ENCODE measurements at places on chromosomes 5 and 9.

DNA sequence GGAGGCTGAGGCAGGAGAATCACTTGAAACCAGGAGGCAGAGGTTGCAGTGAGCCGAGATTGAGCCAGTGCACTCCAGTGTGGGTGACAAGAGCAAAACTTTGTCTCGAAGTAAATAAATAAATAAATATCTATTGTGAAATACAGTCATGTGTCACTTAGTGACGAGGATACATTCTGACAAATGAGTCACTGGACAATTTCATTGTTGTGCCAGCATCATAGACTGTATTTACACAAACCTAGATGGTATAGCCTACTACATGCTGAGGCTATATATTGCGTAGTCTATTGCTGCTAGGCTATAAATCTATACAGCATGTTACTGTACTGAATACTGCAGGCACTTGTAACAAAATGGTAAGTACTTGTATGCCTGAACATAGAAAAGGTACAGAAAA is 61.1 kb upstream of the CCL21 start:
- DNase-seq = peak; percentile 69

- DNase-seq = no peak
These were observed 98.4 kb downstream of the PHF2 start for GRCh38 chr9:93674580-93675335.

DNA sequence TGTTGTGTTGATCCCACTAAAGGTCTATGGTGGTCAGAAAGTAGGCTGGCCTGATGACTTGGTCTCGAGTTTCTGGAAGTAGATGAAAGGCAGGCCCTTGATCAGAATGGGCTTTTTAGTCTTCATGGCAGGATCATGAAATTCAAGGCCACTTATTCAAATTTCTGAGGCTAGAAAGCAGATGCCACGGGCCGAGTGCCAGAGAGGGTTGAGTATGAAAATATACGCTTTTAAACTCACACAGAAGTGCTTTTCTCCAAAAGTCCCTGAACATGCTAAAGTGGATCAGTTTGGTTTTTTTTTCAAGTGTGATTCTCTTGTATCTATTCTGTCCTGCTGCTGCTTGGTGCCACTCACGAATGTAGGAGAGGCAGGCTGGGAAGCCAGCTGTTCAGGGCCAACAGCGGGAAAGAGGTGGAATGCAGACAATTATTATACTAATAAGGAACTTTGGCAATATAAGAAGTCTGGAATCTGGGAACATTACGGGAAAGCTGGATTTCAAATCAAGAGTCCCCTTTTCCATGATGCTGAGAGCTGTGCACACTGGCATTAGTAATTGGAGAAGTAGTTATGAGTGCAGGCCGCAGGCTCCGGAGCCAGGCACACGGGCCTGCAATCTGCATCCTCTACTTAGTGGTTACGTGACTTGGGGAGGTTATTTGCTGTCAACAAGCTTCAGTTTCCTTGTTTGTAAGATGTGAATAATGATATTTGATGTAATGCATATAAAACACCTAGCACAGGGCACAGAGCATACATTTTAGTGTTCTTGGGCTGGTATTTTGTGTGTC is 95.8 kb downstream of the LMNB1 start:
- DNase-seq = no peak

- no peak for DNase-seq
These were observed 22.2 kb downstream of the ERAP1 start for GRCh38 chr5:96785326-96786109.

- DNase-seq = no peak
These were observed 1.5 kb downstream of the SV2C start for GRCh38 chr5:76084496-76085242.

- DNase-seq = no peak
These were observed 5.4 kb upstream of the TENT4A start for GRCh38 chr5:6707852-6708251.

- DNase-seq = no peak
These were observed 76.3 kb upstream of the SEMA6A start for GRCh38 chr5:116650964-116651363.

GRCh38 chr5:83927140-83927733 is 206.6 kb upstream of the HAPLN1 start:
- DNase-seq = peak; percentile 51

- DNase-seq = no peak
These were observed 600.2 kb upstream of the CCNG1 start for GRCh38 chr5:162837155-162837554.

DNA sequence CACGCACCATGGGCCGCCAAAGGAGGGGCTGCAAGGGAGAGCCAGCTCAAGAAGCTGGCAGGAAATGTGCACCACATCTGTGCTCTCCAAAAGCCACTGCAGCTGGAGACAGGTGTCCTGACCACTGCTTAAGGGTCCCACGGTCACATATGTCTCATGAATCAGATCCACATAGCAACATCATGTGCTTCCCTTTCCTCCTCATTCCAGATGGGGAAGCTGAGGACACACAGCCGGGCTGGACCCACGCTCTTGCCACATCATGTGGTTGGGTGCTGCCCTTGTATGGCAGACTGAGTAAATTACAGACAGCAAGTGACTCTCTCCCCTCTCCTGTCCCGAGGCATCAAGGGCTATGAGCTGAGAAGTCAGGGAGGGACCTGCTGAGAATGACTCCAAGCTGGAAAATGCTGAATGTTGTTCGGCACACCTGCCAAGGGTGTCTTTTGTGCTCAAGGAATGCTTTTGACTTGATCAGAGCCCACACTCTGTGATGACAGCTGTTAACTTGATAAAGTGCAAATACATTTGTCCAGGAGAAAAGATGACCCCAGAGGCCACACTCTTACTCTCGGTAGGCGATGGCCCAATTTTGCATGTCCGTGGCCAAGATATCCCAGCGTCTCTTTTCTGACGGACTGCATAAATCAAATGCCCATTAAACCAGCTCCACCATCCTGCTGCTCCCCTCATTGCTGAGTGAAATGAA is 58.2 kb downstream of the NSUN2 start:
- DNase-seq = peak; percentile 14

- no peak for DNase-seq
These were observed 10.8 kb downstream of the C9orf50 start for GRCh38 chr9:129610213-129610472.

GRCh38 chr9:95124582-95125367 is 192.7 kb downstream of the FANCC start:
- no peak for DNase-seq

DNA sequence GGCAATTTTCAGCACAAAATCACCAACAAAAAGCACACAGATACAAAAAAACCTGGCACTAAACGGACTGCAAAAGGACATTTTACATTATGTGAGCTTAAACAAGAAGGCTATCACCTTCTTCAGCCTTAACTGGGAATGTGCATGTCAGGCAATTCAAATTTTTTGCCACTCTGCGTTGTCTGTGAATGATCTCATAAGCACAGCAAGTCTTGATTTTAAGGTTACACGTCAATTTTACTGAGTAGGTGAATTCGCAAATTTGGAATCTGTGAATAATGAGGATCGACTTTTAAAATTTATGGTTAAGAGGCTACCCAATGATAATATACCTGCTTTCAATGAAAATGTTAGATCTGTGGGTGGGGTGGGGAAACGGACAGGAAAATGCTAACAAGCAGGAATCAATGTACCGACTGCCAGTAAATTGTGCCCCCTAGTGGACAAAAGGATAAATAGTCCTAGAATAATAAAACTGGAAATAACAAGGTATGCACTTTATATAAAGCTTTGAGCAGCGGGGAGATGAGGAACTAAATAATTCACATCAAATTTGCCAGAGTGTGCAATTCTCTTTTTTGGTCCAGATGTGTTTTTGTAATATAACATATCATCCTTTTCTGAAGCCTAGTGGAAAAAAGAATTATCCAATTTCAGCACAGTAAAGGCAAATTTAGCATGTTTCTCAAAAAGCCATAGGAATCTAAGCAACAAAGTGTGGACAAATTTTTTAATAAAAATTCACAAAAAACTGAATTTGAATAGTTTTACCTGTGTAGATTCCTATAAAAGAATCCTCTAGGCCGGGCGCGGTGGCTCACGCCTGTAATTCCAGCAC is 20.5 kb downstream of the EQTN start:
- peak; percentile 65 for DNase-seq

DNA sequence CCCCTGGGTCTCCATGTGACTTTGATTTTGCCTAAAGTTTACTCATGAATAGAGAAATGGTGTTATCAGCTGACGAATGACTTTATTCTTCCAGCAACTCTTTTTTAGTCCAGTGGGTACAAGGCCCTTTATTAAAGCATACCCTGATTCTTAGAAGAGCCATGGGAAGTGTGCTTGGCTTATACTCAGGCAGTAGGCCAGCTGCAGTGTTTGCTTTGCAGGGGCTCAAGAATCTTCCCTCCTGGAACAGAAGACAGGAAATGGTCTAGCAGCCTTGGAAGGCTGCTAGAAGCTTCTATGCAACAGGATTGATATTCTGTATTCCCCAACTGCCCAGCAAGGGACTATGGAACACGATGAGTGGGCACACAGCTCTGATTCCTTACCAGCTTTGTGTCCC is 73.4 kb upstream of the PLPP6 start:
- no peak for DNase-seq

GRCh38 chr5:34967540-34967939 is 38.2 kb downstream of the DNAJC21 start:
- no peak for DNase-seq

DNA sequence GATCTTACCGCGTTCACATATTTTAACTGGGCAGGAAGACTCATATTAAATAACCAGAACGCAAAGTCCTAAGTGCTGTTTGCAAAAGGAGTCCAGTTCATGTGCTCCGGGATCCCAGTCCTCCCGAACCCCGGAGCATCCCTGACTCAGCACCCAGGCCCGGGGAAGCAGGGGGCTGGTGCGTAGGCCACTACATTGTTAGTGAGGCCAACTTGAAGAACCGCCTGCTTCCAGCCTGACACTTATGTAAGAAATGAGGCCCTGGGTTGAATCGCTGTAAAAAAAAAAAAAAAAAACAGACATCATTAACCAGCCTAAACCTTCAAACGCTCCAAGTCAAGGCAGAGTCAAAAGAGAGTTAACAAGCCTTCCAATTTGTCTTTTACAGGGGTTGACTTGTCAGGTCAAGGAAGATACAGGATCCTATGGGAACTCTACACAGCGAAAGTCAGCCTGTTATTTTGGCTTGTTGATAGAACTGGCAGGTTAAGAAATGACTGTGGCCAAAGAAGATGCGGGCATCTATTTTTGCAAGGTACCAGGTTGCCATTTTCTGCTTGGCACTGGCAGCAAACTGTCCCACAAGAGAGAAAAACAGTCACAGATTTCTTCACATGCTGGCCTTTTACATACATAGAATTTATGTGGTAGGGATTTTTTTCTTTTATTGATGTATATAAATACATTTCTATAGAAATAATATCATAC is 93.3 kb downstream of the ACTL7B start:
- DNase-seq = no peak

- DNase-seq = no peak
These were observed 173.1 kb downstream of the KDM4C start for GRCh38 chr9:6930827-6931226.
